ENCODE measurements at places on chromosomes 11 and 22.

GRCh38 chr22:40709752-40710413, 30.6 kb downstream of the MCHR1 start:
- no peak for DNase-seq

DNA sequence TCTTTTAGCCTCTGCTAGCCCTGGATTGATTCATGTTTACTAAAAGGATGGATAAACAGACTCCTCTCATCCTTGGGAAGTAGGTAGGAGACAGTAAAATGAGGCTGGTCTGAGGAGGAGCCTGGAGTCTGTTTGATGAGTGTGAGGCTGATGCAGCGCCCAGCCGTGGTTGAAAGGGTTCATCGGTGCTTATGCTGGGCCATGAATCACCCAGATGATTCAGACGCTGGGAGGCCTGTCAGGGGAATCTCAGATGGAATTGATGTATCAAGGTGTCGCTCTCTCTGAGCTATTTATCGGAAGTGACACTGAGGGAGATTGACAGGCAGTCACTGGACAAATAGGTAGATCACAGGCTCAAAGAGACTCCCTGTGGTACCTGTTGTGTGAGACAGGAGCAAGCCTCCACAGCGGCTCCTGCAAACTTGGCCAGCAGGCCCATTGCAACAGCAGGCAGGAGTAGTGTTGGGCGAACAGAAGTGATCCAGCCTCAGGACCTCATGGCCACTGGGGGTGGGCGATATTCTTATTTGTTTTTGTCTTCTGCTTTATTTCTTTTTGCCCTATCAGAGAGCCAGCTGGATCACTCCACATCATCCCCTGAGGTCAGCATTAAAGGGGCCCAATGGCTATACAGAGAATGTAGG, 109.9 kb upstream of the CADM1 start:
- no peak for DNase-seq

- DNase-seq: no peak
Observed at GRCh38 chr11:14748090-14748489, 104.5 kb downstream of the PDE3B start.

DNA sequence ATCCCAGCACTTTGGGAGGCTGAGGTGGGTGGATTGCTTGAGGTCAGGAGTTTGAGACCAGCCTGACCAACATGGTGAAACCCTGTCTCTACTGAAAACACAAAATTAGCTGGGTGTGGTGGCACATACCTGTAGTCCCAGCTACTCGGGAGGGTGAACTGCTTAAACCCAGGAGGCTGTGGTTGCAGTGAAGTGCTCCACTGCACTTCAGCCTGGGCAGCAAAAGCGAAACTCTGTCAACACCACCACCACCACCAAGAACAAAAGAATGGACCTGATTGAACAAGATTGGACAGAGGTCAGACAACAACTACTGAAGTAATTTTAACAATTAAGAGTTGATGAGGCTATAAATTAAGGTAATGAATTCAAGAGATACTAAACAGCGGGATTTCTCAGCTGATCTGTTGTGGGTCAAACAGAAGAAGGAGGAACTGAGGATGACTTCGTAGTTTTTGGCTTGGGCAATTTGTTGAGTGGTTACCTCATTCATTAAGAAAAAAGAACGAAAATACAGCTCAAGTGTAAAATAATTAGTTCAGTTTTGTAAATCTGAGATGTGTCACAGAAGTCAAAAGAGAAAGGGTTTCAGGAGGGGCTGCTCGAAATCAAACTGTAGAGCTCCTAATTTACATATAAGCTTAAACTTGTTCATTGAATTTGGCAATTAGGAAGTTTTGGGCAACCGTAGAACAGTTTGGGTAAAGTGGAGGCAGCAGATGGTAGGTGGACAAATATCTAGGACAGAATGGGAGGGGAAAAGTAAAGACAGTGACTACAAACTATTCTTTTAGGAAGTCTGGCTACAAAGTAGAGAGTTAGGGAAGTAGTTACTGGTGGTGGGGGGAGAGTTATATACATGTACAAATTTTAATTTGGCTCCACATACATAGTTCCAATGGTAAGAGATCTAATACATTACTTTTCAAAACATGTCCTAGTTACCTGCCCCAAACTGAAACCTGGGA, 4.5 kb downstream of the IL18 start:
- no peak for DNase-seq

DNA sequence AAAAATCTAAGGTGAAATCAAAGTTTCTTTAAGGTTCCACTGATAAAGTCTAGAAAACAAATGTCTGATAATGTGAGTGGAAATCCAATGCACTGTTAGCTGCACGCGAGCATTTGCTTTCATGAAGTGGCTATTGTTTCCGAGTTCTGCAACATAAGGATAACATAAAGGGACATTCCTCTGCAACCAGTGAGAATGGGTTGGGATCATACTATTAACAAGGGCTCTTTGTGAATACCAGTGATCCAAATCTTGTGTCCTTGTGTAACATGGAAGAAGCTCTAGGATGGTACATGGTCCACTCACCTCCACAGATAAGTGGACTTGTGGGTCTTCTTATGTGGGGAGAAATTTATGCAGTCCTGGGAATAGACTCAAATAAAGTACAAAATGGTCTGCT, 24.6 kb downstream of the APIP start:
- DNase-seq: no peak

GRCh38 chr11:133149698-133150097, 382.6 kb downstream of the OPCML start:
- DNase-seq: no peak

DNA sequence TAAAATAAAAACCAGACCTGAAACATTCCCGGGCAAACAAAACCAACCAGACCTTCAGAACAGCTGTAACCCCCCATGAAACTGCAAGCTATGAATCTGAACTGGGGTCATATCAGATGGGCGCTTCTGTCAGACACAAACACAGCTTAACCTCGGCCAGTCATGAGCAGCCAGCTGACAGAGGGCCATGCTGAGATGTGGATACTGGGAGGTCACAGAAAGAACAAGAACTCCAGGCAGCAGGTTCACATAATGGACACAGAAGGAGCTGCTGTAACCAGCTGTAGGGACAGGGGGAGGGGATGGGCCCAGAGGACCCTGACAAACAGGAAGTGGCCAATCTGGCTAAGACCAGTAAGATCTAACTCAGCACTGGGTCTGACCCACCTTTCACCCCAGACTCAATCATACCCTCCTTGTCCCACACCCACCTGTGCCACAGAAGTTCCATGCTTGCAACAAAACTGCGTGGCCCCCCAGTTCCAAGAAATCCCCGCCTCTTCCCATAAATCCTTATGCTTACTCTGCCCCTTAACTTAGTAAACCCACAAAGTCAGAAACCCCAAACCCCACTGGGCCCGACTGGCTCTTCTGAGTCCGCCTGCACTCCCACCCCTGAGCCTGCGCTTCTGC, 4.0 kb downstream of the APOL4 start:
- DNase-seq: no peak

DNA sequence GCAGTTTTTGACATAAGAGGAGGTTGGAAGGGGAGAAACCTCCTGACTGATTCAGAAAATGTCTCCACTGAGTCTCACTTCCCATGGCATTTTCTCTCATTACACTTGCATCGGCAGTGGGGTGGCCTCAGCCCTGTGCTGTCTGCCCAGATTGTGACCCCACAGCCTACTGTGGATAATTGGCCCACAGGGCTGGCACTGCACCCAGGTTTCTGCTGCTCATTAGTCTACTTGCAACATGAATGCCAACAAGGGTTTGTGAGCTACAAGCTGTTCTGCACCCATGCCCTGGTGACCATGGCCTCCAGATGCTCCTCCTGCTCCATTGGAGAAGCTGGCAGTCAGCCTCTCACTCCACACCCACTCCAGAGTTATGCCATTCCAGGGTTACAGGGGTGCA, 296.0 kb downstream of the CTTN start:
- DNase-seq: no peak

DNA sequence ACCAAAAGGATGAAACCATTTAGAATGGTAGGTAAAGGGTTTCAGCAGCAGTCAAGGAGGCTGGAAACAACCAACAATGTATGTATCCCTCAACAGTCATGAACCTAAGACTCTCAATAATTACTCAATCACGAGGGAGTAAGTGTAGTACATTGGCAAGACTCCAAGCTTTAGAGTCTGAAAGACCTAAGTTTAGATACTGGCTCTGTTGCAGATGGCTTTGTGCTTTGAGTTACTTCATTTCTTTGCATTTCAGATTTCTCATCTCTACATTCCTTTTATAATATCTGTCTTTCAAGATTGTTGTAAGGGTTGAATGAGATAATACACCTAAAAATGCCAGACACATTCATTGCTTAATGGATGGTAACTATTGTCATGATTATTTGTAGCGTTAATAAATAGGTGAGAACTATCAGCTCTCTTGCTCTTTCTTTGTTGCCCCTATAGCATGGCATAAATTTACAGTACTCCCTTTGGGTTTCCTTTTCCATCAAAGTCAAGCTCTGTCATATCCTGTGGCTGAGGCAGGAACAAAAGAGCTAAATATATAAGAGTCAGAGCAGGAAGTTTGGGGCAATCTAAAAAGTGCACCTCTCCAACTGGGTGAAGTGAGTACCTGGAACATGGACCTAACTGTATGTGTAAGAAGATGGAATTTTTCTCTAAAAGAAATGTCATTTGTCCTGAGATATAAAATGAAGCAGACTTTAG, 228.2 kb upstream of the ZC3H12C start:
- DNase-seq: no peak

All from iPS DF 6.9 (cell line).